COR-L47 (cell line): ENCODE measurements at places on chromosomes 12 and 14.

DNA sequence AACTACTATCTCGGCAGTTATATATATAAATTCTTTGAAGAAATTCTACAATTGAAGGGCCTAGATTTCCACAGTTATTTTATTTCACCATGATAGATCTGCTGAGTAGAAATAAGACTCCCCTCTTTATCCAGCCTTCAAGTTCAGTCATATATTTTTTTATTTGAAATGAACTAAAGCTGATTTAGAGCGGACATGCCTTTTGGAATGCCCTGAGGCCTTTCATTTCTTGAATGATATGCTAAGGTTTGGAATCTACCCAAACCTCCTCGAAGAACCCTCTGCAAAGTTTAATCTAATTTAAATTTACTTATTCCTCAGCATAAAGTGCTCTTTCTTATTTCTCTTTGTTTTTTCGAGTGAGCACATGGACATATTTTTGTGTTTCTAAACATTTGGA is 15.1 kb downstream of the SIX1 start:
- no peak for DNase-seq

- no peak for DNase-seq
These were observed 244.5 kb upstream of the LRFN5 start for GRCh38 chr14:41362139-41362538.

DNA sequence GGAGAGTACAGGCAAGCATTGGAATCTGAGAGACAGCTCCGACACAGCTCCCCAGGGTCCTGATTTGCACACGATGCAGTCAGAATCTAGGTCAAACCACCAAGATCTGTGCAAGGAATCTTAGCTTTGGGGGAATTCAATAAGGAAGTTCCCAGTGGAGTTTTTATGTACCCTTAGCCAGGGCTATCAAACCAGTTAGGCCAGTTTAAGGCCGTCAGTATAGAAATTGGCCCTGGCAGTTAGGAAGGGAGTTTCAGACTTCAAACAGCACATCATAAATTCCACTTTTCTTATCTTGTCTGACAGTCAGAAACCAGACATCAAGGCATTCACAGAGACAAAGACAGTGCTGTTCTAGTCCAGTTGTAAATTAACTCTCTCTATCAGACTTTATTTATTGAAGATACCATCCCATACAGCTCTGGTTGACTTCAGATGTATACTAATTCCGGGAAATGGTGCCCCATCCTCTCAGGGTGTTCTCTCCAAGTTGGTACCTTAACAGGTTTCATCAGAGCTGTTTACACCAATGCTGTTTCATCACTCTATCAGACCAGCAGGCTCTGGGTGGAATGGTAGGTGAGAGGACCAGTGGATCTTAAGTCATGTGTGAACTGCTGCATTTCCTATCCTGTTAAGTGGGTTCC is 157.5 kb upstream of the ATF7IP start:
- no peak for DNase-seq

GRCh38 chr12:47100160-47100559 is 20.4 kb upstream of the AMIGO2 start:
- DNase-seq, result no peak

GRCh38 chr12:14410841-14411569 is 45.5 kb downstream of the ATF7IP start:
- no peak for DNase-seq

GRCh38 chr12:110109837-110110535 is 14.2 kb upstream of the IFT81 start:
- DNase-seq, result no peak

DNA sequence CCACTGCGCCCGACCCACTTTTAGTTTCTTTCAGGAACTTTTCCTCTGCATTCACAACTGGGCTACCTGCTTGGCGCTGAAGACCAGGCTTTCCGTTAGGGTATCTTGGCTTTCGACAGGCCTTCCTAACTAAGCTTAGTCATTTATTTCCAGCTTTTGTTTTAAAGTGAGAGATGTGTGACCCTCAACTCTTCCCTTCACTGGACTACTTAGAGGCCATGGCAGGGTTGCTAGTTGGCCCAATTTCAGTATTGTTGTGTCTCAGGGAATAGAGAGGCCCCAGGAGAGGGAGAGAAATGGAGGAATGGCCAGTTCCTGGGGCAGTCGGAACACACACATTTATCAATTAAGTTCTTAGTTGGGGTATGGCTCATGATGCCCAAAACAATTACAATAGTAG is 10.4 kb downstream of the MTA1 start:
- no peak for DNase-seq

DNA sequence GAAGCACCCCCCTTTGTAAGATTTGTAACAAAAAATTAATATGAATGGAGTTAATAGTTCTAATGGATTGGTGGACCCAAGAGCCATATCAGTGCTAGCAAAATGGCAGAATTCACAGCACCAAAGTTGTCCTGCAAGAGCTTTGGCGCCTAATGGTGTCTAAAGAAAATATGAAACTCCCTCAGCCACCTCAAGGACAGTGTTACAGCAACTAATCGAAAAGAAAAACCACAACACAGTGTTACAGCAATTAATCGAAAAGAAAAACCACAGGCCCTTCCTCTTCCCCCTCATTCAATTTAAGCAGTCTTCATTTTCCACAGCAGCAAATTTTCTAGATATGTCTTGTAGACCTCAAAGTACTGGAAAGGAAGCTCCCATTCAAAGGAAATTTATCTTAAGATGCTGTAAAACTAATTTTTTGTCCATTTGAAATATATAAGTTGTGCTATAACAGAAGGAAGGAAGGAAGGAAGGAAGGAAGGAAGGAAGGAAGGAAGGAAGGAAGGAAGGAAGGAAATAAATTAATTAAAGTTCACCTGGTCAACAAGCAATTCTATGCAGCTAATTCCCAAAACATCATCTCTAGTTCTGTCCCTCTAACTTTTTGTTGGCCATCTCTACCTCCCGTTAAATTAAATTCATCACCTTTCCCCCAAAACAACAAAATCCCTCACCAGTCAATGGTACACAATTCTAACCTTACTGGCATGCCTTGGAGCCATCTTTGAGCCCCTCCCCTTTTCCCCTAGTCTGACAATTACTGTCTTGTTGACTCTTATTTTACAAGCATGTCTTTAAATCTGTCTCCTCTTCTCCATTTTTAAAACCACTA is 17.4 kb downstream of the LRP6 start:
- no peak for DNase-seq

DNA sequence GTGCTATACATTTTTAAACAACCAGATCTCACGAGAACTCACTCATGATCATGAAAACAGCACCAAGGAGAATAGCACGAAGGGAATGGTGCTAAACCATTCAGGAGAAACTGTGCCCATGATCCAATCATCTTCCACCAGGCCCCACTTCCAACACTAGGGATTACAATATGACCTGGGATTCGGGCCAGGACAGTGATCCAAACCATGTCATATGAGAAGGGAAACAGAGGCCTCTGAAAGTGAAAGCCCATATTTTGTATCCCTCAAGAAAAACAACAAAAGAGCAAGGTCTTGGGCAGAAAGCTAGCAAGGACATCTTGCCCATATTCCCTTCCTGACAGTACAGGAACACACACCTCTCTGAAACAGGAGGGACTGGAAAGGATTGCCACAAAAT is 163.9 kb upstream of the VASH1 start:
- DNase-seq, result no peak

DNA sequence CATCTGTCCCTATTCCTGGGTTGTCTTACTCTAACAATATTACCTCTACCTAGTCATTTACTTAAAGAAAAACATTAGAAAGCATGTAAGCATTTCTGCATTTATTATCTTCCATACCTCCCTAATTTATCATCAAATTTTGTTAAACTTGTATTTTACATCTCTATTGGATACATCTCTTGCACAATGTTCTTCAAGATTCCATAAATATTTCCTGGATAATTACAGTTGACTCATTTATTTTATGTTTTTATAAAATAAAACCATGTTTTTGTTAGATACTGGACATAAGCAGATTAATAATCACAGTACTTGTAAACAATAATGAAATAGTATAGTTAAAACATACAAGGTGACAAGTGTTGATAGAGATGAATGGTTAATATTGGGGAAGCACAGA is 209.0 kb downstream of the TMTC3 start:
- DNase-seq, result no peak

DNA sequence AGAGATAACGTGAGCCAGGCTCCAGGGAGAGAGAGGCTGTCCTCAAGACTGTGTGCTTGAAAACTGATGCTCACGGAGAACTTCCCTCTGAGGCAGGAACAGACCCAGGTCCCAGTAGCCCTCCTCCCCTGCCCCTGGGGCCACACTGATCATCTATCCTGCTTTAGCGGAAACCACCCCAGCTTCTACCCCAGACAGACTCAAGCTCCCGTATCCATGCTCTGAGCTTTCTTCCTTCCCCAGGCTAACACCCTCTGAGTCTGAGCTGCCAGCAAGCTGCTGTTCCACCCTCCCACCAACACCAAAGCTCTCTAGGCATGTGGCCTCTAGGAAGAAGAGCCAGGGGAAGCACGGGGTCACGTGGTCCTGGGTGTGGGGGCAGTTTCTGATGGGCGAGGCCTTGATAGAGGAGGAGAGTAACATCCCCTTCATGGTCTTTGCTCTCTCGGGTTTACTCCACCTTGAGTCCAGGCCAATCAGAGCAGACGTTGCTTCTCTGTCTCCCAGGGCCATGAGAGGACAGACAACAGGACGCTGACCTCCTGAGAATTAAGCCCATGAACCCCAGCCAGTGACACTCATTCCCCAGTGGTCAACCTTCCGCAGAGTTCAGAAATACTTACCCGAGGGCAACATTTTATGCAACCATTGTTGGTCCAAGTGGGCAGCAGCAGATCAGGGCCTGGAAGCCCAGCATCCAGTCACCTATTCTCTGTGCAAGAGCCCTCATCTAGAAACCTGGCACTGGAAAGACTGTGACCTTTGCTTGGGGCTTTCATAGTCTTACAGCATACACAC is 1.4 kb downstream of the PCK2 start:
- no peak for DNase-seq

GRCh38 chr14:63986789-63987533 is 134.2 kb downstream of the SYNE2 start:
- DNase-seq, result no peak

DNA sequence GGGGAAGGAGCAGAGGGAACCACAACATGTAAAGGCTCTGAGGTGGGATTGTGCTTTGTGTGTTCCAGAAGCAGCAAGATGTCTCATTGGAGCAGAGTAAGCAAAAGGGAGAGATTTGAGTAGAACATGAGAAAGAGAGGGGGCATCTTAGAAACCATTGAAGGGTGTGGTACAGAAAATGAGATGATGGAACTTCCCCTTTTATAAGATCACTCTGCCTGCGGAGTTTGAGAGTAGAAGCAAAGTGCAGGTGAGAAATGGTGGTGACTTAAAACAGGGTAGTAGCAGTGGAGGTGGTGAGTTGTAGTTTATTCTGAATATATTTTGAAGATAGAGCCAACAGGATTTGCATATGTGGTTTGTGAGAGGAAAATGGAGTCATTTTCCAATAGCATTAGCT is 56.0 kb downstream of the FBXO34 start:
- no peak for DNase-seq

DNA sequence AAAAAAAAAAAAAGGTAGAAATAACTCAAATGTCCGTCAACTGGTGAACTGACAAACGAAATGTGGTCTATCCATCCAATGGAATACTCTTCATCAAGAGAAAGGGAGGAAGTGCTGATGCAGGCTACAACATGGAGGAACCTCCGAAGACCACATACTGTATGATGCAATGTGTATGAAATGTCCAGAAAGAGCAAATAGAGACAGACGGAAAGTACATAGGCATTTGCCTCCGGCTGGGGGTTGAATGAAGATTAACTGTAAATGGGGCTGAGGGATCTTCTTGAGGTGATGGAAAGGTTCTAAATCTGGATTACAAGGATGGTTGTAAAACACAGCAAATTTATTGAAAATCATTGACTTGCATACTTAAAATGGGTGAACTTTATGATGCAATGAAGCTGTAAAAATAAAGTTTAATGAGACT is 35.4 kb downstream of the DLK1 start:
- DNase-seq, result no peak

GRCh38 chr12:49367381-49368239 is at the start of gene SPATS2:
Gene SPATS2 (plus strand): TSS chr12:49367462. CDS start chr12:49461013, 93,551 bp downstream.
- DNase-seq, result peak; percentile 45

DNA sequence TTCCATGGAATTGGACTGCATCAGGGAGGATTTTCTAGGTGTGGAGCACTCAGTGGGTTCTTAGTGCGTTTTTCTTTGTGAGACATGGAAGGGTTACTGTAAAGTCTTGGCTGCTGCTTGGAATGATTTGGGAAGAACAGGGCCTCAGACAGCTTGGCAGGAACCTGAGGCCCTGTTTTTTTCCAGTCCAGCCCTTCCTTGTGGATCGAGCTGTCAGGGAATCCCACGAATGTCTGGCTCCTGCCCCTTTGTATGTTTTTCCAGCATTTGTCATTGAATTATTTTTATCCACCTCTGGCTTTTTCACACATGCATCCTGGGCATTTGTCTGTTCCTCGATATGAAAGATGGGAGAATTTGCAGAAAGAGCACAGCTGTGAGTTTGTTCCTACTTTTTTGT is 158.5 kb downstream of the TGFB3 start:
- DNase-seq, result no peak

- DNase-seq, result no peak
These were observed 5.6 kb upstream of the MYL6B start for GRCh38 chr12:56146492-56147460.

- no peak for DNase-seq
These were observed 437.2 kb downstream of the PCNX1 start for GRCh38 chr14:71344506-71344905.

- DNase-seq, result no peak
These were observed 268.5 kb downstream of the FOXG1 start for GRCh38 chr14:29035134-29035533.

GRCh38 chr12:110821917-110822316 is 24.9 kb upstream of the CCDC63 start:
- no peak for DNase-seq

DNA sequence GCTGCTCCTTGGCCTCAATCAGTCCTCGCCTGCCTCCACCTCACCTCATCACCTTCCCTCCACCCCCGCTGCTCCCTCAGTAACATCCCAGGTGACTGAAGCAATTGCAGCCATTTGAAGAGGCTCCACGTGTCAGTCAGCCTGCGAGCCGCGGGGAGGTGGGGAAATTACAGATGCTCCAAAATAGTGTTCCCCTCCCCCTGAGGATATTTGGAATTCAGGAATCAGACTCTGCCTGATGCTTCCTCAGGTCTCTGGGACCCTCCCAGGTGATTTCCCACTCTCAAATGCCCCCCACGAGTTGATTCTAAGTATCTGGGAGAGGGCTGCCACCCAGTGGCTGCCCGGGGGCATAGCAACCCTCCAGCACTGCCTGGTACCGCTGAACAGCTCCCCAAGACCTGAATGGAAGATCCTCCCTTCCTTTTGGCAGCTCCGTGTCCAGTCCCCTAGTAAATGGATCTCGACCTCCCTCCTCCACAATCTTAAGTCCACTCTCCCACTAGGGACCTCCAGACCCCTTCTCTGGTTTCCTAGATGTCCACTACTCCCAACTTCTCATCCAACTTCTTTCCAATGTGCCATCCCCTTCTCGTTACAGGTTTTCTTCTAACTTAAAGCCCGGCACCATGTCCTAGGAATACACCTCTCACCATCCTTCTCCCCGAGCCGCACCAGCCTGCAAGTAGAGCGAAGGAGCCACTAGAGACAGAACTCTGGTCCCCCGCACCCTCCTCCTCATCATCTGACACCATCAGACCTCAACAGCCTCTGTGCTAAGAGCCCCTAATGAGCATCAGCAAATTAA is 1.4 kb upstream of the ASIC1 start:
- peak; percentile 31 for DNase-seq

GRCh38 chr12:68121143-68121542 is 38.4 kb downstream of the IFNG start:
- no peak for DNase-seq

- DNase-seq, result no peak
These were observed 324.4 kb downstream of the PDZRN4 start for GRCh38 chr12:41512497-41512896.
